GM23338 (cell line): ENCODE measurements at places on chromosomes 4 and X. TPM values are rescaled to one million over a fixed set of nuclear protein-coding genes. Genes with fewer than 3 reads are reported as not detected.

The HAND2 gene
- polyA plus RNA-seq, result 0.15 TPM in 1 of 2 replicates, not detected in the other

GRCh38 chrX:19728915-19729314, 158.5 kb downstream of the SH3KBP1 start:
- DNase-seq, result no peak

The MAGEE1 gene
- polyA plus RNA-seq, result 1.5 and 1.9 TPM in 2 replicates

The CT55 gene
- polyA plus RNA-seq, result not detected in 2 replicates

- no peak for DNase-seq
These were observed 31.8 kb upstream of the ACSL1 start for GRCh38 chr4:184857441-184858121.

DNA sequence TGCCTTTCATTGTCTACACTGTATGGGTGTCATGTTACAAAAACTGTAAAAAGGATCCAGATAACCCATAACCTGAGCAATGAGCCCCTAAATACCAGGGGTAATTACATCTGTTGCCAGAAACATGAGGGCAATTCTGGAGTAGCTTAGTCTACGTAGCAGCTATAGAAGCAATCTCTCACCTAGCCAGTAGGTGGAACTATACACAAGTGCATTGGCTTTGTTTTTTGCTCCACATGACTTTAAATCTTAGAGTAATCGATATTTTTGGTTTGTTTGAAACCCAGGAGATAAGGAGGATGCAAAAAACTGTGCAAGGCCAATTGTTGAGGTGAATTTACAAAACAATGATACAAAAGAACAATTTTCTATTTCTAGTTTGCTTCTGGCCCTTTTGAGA, 57.5 kb downstream of the GPR82 start:
- peak; percentile 62 for DNase-seq

- DNase-seq, result peak; percentile 71
These were observed 518 bp downstream of the PRDM8 start for GRCh38 chr4:80197601-80198440.

GRCh38 chr4:138329506-138330070, 87.4 kb upstream of the SLC7A11 start:
- no peak for DNase-seq

DNA sequence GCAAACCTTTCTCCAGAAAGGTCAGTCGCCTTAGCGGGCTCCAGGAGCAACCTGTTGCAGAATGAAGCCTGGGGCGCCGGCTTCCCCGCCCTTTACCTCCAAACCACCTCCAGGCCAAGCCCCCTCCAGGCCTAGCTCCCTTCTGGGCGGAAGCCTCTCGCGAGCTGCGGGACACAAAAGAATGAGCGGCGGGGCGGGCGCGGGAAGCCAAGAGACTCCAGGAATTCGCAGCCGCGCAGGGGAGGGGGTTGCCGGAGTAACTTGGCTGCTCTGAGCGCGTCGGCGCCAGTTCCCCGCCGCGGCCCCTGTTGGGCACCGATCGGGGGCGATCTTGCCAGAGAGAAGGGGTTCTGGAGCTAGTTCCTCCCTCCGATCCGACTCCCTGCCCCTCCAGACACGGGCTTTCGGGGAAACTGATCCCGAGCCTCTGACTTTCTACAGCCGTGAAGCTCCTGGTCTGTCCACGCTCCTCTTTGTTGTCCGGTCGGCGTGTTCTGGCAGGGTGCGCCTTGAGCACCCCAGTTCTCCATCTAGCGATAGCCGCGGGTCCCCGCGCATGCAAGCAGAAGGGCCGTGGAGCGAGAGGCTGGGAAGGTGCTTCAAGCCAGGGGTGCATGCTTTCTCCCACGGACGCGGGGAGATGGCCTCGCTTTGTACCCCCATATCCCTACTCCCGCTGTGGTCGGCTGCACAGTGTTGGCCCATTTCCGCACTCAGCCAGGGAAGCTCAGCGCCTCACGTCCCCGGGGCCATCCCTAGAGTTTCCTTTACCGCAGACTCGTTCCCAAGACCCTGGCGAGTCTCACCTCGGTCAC, 1.2 kb downstream of the PROM1 start:
- peak; percentile 98 for DNase-seq

The GAGE13 gene
- polyA plus RNA-seq, result not detected in 2 replicates

- DNase-seq, result no peak
These were observed 19.6 kb downstream of the ARX start for GRCh38 chrX:24996096-24996709.

The GATA1 gene
- not detected in 2 replicates for polyA plus RNA-seq
